ENCODE measurements at places on chromosomes 12 and 14.

- DNase-seq: no peak
Observed at GRCh38 chr12:52710730-52711129, 7.4 kb upstream of the KRT77 start.

DNA sequence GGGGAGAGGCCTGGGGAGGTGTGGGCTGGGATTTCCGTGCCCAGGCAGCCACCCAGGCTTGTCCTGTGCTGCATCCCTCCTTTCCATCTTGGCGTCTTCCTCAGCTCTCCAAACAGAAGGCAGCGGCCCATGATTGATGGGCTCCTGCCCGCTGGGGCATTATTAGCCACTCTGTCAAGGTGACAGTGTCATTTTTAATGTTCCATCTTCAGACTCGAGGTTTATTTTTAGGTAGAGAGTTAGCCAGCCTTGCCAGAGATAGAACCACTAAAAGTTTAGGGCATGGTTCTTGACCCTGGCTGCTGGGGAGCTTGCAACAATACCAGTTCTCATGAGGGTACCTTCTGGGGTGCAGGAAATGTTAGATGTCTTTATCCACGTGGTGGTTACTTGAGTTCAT is 90.1 kb downstream of the AACS start:
- no peak for DNase-seq

GRCh38 chr14:87131879-87132278 is 861.1 kb downstream of the GALC start:
- DNase-seq: no peak

- DNase-seq: no peak
Observed at GRCh38 chr12:88658009-88658408, 77.7 kb upstream of the KITLG start.
